Activated T-helper 2 cell treated with anti-CD3 and anti-CD28 coated beads, Interferon-gamma antibody, Interleukin-2, Interleukin-4, amounts not matched to agents 10 μg/mL and 5 μg/mL and 100 μg/mL, durations not matched to agents 14 hours and 24 hours and 36 hours (primary cell): ENCODE measurements at places on chromosomes 12 and 14. TPM values are rescaled to one million over a fixed set of nuclear protein-coding genes. Genes with fewer than 3 reads are reported as not detected.

Gene DDX54
- 115 and 118 TPM in 2 replicates for total RNA-seq

Gene PA2G4
- 356 and 364 TPM in 2 replicates for total RNA-seq

Gene IGF1
- 1.6 and 2.0 TPM in 2 replicates for total RNA-seq

Gene WNT1
- total RNA-seq: 0.60 and 0.66 TPM in 2 replicates

Gene EIF2S3B
- 0.48 and 0.52 TPM in 2 replicates for total RNA-seq

Gene ABHD12B
- total RNA-seq: not detected in 2 replicates

Gene C14orf119
- total RNA-seq: 57.7 and 65.2 TPM in 2 replicates

Gene CELA1
- not detected in 2 replicates for total RNA-seq

Gene RTN1
- not detected in 2 replicates for total RNA-seq

Gene ASIC1
- total RNA-seq: 20.4 and 20.7 TPM in 2 replicates

Gene BCL11B
- 34.1 and 34.9 TPM in 2 replicates for total RNA-seq

Gene CCDC198
- not detected in 2 replicates for total RNA-seq
